ENCODE measurements at places on chromosomes 3 and 15.

DNA sequence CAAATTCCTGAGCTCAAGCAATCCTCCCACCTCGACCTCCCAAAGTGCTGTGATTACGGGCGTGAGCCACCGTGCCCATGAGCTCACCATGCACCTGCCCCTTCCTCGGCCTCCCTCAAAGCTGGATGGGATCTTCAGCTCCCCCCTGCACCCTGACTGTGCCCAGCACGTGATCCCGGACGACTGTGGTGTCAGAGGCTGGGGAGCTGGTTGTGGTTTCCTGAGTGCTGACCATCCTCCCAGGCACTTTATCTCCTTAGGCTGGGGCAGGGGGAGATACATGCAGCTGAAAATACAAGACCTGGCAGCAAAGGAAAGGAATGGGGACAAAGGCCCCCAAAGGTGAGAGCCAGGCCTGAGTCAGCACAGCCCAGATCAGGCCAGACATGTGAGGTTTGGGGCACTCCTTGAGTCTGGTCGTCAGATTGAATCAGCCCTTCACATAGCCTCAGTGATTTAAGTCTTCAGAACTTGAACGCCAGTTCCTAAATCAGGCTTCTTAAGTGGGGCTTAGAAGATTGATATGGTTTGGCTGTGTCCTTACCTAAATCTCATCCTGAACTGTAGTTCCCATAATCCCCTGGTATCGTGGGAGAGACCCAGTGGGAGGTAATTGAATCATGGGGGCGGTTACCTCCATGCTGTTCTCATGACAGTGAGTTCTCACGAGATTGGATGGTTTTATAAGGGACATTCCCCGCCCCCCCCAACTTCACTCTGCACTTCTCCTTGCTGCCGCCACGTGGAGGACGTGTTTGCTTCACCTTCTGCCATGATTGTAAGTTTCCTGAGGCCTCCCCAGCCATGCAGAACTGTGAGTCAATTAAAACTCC, 35.8 kb downstream of the PRKCD start:
- DNase-seq: no peak

DNA sequence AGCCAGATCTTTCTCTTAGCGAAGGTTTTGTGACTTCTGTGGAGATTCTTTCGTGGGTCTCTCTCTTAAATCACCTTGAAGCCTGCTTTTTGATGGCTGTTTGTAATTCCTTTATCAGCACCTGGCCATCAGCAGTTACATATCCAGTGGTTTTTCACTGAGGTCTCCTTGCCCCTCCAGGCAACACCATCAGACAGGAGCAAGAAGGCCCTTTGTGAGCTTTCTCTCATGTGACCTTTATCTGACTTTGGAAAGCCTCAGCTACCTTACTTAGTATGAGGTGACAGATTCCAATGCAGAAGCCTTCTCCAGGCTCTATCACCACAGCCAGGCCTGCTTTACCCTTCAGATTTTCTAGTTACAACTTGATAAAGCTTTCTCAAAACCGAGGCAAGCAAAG, 30.0 kb upstream of the P3H2 start:
- DNase-seq: no peak

GRCh38 chr15:59994888-59995557, 9.1 kb upstream of the FOXB1 start:
- no peak for DNase-seq

GRCh38 chr3:43176666-43177065, 70.8 kb upstream of the POMGNT2 start:
- no peak for DNase-seq

DNA sequence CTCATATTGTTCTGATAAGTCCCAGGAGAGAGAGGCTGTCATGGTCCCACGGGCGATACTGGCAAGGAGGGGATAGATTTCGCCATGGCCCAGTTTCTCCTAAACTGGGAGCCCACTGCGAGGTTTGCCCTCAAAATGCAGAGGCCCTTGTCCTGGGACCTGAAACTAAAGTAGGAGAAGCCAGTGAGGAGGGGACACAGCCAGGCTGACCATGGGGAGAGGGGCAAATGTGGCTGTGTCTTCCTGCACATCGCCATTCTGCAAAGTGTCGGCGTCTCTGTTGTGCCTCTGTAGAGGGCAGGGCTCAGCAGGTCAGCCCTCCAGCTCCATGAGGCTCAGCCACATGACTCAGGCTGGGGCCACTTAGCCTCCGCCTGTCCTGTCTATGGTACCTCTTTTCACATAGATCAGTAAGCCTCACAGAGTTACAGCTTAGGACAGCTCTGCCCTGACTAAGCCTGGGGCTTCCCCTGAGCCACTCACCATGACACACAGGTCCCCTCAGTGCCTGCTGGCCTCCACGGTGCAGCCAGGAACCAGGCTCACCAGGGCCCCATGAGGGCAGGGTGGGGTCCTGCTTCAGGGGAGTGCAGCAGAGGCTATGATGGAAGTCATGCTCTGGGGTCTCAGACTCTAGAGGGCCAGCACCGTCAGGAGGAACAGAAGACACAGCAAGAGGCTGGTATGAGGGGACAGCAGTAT, 28.6 kb upstream of the PLXNA1 start:
- DNase-seq: no peak

DNA sequence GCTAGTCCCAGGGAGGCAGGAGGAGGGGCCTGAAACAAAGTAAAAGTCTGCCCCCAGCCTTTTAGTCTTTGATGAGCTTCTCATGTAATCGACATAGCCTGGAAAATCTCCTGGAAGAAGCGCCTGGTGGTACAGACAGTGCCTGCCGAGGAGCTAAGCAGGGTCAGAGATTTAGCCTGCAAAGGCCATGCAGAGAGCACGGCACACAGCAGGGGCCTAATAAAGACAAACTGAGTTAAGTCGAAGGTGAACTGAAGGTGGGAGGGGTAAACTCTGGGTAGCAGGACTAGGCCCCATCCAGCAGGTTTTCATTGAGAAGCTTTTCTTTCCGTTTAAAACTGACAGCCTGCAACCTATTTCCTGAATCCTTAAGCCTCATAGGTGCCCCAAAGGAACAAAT, 115.5 kb upstream of the ABHD17C start:
- DNase-seq: no peak

DNA sequence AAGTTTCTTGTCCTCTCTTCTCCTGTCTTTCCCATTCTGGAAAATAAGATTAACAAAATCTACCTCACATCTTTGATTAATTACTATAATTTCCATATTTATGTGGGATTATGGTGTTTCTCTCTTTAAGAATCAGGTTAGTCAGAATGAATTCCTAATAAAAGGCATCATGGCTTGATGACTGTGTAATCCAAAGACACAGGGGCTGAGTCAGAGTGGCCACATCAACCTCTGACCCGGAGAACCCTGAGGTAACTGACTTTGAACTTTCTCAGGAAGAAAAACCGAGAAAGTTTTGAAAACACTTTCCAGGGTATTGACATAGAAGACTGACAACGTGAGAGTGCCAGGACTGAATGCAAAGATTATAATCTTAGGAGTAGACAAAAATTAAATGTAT, 170.3 kb upstream of the MCTP2 start:
- DNase-seq: no peak

GRCh38 chr3:140341817-140342403, 336.0 kb upstream of the TRIM42 start:
- DNase-seq: no peak

DNA sequence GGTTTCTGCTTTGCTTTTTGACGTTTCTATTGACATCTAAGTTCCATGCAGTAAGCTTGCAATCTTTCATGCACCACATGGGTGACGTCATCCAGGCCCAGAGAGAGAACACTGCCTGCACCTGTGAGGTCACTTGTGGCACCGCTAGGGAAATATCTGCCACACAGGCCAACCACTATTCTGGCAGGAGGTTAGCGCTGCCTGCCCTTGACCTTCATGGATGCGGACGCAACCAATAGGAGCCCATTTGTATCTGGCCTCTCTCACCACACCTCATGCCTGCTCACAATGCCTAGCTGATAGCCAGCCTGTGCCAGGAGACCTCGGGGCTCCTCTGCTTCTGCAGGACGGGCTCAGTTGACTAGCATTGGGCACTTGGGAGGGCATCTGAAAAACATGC, 55.8 kb upstream of the PRR23E start:
- no peak for DNase-seq

GRCh38 chr3:51982352-51982837, 940 bp upstream of the ACY1 start:
- peak; percentile 79 for DNase-seq

DNA sequence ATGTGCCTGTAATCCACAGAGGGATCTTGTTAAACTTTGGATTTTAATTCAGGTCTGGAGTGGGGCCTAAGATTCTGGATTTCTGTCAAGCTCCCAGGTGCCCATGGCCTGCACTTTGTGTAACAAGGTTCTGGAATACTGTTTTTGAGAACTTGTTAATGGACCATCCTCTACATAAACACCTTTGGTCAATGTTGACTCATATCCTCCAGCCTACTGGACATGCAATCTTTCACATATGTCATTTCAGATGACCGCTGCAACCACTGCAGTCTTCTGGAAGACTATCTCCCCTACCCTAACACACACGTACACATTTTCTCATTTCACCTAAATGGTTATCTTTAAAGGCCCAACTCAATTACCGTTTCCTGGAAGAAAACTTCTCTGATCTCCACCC, 302.1 kb upstream of the TPRG1 start:
- no peak for DNase-seq

DNA sequence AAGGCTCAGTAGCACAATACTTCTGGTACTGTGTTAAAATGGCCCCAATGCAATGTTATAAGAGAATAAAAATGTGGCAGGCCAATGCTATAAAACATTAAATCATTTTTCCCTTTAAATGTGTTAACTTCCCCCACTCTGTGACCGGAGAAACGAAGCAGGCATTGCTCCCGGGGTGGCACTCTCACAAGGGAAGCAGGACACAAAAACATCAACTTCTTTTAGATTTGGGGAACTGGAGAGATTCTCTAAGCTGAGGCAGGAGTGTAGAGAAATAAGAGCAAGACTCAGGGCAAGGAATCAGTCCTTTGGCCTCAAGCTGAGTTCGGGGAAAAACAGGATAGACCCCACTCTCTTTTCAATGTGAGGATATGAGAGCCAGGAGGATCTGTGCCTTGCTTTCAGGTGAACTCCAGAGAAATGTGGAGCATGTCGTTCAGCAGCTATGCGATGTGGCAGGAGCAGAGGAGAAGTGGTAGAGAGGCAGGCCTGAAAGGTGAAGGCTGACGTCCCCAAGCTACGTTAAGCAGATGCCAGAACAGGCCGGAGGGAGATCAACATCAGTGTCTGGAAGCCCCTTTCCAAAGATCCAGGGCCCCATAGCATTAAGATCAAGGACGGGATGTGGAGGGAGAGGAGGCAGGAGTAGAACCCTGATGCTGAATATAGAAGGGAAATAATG, 160.2 kb downstream of the PLD1 start:
- DNase-seq: no peak

DNA sequence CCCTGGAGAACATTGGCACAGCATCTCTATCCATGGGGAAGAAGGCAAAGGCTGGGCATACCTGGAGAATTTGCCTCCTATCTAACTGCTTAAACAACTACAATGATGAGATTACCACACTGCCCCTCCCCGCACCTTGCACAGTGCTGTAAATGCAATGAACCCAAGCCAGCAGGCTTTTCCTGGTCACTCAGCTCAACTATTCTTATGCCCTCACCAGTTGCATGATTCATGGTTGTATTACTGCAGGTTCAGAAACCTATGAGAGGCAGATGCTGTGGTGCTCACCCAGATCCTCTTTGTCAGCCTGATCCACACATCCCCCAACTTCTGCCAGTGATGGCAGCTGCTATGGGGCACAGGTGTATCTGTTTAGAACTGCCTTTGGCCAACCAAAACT, 77.7 kb upstream of the STAC start:
- DNase-seq: no peak

GRCh38 chr15:66941791-66942190, 123.6 kb upstream of the SMAD3 start:
- no peak for DNase-seq

- no peak for DNase-seq
Observed at GRCh38 chr15:69665641-69666111, 213.1 kb downstream of the RPLP1 start.

DNA sequence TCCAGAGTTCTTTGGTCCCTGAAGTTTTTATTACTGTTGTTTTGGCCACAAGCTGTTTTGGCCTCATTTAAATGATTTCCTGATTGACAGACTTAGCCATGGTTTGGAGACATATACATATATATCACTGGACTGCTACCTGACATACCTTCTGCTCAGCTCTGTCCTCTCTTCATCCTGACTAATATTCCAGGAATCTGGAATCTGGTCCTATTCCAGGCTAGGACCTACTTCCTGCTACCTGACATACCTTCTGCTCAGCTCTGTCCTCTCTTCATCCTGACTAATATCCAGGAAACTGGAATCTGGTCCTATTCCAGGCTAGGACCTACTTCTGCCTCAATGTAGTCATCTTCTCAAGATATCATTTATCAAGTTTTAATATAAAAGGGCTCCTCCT, 724.4 kb upstream of the ROBO1 start:
- no peak for DNase-seq

- no peak for DNase-seq
Observed at GRCh38 chr3:135982404-135982761, 16.9 kb downstream of the PPP2R3A start.

DNA sequence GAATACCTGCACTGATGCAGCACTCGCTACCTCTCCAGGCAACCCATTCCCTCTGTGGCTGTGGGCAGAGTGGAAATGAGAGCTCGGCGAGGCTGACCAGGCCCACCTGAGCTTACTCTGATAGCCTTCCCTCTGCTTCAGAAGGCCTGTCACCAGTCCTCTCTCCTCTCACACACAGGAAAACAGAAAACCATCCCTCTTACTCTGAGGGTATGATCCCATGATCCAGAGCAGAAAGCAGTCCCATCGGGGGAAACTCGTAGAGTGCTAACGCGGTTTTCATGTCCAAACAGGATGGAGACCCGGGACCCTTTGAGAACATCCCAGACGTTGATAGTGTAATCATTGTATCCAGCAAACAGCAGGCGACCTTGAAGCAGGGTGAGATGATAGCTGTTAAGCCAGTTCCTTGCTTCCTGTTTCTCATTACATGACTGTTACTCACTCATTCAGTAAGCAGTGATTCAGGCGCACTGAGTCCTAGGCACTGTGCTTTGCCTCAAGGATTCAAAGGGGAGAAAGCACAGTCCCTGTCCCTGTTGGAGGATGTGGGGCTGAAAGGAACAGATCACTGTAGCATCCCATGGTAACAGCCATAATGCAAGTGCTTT, 11.8 kb upstream of the BCL2L10 start:
- no peak for DNase-seq

GRCh38 chr3:8931342-8931741, 31.9 kb downstream of the RAD18 start:
- DNase-seq: no peak

GRCh38 chr15:78301326-78301725, 1.9 kb upstream of the SKIC8 start:
- no peak for DNase-seq

DNA sequence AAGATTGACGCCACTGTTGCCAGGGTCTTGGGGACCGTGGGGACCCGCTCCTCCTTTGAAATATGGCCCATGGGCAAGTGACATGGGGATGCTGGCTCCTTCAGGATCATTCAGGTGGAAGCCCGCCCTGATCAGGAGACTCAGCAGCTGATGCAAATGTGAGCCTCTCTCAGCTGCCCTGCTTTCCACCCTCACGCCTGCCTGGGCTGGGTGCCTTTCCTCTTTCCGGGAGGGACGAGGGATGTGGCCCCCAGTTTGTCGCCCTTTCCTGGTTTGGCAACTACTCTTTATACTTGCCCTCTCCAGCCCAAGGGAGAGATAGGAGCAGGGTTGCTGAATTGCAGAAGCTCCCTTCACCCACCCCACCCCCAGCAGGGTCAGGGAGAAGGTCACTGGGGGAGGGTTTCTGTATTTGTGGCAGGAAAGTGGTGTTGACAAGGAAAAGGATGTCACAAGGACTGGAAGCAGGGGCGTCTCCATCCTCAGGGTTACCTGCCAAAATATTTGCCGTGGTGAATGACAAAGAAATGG, 21.8 kb downstream of the DNASE1L3 start:
- DNase-seq: no peak
